HCEC 1CT (cell line): ENCODE measurements at places on chromosomes 4 and X.

- DNase-seq: no peak
These were observed 8.6 kb upstream of the PDCL2 start for GRCh38 chr4:55600640-55601039.

DNA sequence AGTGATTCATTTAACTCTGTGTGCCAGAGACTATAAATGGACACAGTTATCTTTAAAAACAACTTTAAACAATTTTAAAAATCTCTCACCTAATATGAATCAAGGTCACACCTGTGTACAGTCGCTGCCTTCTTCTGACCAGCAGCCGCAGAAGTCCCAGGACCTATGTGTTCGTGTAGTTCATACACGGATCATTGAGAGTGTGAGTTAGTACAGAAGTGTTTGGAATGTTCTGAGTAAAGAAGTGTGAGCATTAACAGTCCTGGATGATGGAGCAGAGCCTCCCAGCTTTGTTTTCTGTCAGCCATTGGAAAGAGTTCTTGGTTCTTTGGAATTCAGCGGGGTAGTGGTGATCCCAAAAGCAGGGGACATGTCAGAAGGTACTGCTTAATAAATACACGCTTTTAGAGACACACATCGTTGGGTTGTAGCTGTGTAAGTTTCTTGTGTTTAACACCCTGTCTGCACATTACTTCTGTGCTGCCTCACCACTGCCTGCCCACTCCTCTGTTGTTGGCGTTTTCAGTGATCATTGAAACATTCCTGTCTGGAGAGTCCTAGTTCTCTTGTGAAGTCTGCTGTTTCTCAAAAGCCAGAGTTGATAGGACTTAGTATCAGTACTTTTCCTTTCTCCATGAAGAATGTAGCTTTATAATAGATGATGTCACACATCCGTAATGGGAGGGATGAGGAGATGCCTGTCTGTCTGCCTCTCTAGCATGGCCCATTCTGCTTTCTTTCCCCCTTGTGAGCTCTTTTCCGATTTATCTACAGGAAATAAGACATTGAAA, 90.6 kb downstream of the PTTG2 start:
- no peak for DNase-seq

DNA sequence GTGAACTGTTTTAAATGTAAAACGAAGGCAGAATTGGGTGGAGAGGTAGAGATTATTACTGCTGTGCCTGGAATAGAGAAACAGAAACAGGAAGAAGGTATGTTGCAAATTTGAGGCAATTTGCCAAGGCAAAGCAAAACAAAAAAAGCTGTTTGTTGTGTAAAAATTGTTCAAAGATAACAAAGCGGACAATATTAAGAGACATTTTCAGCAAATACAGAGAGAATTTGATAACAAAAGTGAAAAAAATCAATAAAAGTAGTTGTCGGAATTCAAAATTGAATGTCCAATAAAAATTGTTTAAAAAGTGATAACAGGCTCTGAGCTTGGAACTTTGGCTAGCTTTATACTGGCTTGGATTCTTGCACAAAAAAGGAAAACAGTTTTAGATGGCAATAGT, 14.4 kb upstream of the SMS start:
- DNase-seq: peak; percentile 23

DNA sequence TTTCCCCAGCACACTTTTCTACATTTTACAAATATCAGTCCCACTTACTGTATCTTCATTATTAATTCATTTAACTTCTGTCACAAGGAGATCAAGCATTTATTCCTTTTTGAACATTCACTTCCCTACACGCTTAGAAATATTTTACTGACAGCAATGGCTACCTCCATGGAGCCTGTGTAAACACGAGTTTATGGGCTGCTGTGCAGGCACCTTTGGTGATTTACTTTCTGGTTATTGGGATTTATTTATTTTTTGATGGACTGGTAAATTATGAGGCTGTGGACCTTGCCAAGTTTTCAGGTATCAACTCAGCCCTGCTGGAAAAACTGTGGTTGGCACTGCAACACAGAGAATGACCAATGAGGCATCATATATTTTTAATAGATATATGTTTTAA, 45.4 kb upstream of the PAQR3 start:
- no peak for DNase-seq

DNA sequence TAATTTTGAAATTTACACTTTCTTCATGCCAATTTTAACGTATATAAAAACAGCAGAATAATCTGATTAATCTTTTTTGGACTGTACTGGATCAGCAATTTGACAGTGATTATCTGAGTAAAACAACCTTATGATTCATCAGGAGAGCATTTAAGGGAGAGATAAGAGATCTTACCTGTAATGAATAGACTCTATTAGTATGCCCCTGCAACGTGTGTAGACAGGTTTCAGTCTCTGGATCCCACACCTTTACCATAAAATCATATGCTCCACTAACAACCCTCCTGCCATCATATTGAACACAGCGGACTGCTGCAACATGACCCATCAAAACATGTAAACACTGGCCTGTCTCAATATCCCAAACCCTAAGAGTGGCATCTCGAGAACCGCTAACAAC, 210.1 kb downstream of the FBXW7 start:
- no peak for DNase-seq

GRCh38 chr4:23957465-23957864, 67.6 kb upstream of the PPARGC1A start:
- DNase-seq: no peak

DNA sequence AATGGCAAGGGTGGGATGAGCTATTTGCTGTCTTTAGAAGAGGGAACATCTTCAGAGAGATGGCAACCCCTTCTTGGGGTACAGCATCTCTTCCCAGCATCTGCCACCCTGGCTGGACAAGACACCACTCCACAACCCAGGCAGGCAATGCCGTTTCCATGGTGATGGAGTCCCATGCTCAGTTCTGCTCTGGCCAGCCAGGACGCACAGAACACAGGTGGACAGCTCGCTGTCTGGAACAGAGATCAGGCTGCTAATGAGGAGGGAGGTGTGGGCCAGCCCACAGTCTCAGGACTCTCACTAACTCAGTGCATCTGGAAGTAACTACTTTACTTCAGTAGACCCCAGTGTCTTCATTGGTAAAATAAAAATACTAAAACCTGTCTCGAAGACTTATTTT, 321.0 kb upstream of the CPEB2 start:
- DNase-seq: no peak

- no peak for DNase-seq
These were observed 8.9 kb downstream of the KDR start for GRCh38 chr4:55116450-55116849.
